ENCODE measurements at places on chromosomes 6 and 20. TPM values are rescaled to one million over a fixed set of nuclear protein-coding genes. Genes with fewer than 3 reads are reported as not detected.

The CEBPB gene
- 80.7 TPM for total RNA-seq

The GPR63 gene
- total RNA-seq, result 0.72 TPM

The CALHM6 gene
- total RNA-seq, result 0.82 TPM

The ASIP gene
- total RNA-seq, result not detected

The HLA-DMA gene
- total RNA-seq, result 46.9 TPM

The SLC17A1 gene
- not detected for total RNA-seq

The LSM14B gene
- 40.3 TPM for total RNA-seq

Measured in A375 (cell line).